Stimulated activated CD8-positive, alpha-beta memory T cell treated with anti-CD3 and anti-CD28 coated beads, Interleukin-4, amount 100 ng/mL, for 1 hour (primary cell): ENCODE measurements at places on chromosomes 11 and 22.

DNA sequence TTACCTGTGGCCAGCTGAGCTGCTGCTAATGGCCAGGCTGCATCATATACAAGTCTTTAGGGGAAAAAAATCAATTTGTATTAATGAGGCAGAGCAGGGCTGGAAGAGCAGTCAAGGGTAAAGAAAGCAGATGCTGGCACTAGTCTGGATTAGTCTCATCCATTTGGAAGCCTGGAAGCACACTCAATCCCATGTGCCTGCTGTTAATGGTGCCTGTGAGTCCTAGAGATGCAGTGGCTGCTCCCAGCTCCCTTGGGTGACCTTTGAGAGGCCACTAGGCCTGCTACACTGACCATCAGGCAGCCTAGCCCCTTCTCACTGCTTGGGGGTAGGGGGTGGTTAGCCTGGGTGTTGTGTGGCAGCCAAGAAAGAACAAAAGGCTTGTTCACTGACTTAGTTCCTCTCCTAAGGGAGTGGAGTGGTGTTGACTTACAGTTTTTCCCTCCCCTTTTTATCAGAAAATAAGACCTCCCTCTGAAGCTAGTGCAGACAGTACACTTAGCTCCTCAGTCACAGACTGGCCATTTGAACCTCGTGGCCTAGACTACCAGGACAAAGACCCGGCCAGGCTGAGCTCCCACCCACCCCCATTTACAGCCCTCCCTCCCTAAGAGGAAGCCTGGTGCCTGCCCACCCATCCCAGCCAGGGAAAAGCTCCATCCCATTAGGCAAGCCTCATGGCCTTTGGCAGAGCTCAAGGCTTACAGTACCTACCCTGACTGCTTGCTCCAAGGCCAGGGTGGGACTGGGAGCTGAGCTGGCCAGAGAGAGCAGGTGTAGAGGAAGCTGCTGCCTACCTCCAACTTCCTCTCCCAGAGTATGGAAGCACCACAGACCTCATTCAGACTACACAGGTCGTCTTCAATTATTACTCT lies 7.8 kb downstream of the PIK3IP1 start:
- DNase-seq = no peak

DNA sequence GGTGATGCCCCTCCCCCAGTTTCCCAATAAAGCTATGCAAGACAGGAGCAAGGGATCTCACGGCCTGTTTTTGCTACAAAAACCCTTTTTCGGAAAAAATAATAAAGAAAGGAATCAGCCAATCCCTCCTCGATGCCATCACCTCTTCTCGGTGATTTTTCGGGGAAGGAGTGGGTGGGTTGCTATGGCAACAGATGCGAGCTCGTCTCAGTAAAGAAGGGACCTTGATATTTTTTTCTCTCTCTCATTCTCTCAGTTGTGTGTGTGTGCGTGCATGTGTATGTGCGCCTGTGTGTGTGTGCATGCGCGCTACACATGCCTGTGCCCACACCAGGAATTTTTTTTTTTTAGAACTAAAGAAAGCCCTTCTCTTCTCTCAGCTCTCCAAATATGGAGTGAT lies 3.8 kb upstream of the NPAS4 start:
- DNase-seq = no peak

GRCh38 chr11:36929401-36929800 lies 331.4 kb upstream of the RAG2 start:
- DNase-seq = no peak

GRCh38 chr11:128400382-128401203 lies 186.8 kb downstream of the ETS1 start:
- DNase-seq = no peak

DNA sequence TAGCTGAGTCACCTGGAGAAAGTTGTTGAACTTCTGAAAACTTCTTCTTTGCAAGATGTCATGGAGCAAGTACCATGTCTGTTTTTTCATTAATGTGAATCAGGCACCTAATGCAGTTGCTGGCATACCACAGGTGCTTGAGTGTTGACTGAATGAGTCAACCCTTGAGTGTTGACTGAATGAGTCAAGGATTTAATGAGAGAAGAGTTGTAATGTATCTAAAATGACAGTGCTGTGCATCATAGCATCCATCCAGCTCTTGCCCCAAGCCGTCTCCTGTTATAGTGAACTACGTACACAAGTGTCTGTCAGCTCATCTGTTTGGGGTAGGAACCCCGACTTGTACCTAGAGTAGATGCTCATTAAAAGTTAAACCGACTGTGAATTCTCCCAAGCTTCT lies 93.1 kb downstream of the CWC15 start:
- DNase-seq = no peak

GRCh38 chr11:46615756-46616155 lies 1.3 kb downstream of the HARBI1 start:
- DNase-seq = no peak

- no peak for DNase-seq
Observed at GRCh38 chr11:35040221-35040942, 98.6 kb upstream of the CD44 start.

DNA sequence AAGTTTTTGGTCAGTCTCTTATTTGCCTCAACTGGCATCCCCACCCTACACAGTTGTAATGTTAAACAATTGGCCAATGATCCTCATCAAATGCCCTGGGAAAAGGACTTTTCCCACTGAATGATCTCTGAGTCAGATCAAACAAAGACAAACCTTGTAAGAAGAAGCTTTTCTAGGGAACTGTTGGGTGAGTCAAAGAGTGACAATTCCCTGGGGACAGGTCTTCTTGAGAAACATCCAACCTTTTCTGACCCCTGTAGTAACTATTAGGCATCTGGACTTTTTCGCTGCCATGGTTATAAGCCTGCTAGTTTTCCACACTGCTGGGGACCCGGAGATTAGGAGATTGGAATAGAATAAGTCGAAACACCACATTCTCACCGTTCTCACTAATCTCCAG lies 789.8 kb upstream of the API5 start:
- DNase-seq = no peak

DNA sequence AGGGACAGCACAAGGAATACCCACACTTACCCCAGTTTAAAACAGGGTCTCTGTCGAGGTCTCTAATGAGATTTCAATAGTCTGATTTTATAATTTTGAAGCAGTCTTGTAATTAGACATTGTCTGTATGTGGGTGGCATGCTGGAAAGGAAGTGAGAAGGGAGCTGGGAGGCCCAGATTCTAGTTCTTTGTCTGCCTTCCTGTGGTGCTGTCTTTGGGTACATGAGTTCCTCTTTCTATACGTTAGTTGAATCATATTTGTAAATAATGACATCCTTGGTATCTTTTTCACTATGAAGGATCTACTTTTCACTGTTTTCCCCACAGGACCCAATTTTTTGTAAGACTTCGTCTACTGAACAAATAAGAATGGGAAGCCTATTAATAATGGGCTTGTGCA lies 42.0 kb upstream of the TENM4 start:
- DNase-seq = no peak

DNA sequence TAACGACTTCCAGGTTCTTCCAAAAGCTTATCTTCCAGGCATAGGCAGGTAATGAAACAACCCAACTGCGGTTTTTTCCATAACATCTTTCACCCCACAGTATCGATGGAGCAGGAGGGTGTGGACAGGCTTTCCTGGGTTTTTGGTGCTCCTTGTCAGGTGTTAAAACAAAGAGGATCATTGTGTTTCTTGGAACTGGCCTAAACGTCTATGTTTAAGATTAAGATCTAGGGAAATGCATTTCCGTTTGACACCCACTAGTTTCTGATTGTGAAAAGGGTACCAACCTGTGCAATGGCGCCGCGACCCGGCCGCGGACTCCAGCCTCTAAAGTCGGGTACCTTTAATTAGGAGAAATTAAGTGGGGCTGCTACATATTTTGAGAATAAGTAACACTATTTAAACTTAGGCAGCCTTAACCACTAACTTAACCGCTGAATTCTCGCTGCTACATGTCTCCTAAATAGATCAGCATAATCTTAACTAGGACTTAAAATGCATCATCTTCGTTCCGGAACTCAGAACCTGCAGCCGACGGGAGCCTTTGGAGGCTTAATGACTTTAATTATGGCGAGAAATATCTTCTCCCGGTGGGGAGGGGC lies 31.5 kb downstream of the C22orf31 start:
- DNase-seq = no peak

GRCh38 chr11:69964247-69964643 lies 113.9 kb upstream of the ANO1 start:
- DNase-seq = no peak

GRCh38 chr11:36211761-36212430 lies 77.3 kb downstream of the COMMD9 start:
- no peak for DNase-seq
